PC-9 (cell line): ENCODE measurements at places on chromosomes 3 and 15. TPM values are rescaled to one million over a fixed set of nuclear protein-coding genes. Genes with fewer than 3 reads are reported as not detected.

Gene PARP3
- 24.4 and 33.8 TPM in 2 replicates for total RNA-seq

- H3K4me3 ChIP-seq: no peak overlapping the region
- H3K27ac ChIP-seq: no peak overlapping the region
- H3K27me3 ChIP-seq: peaks cover 36% of the 10 kb centered on the region
- no peaks in the 10 kb centered on the region for H3K4me1 ChIP-seq
- no peaks in the 10 kb centered on the region for H3K36me3 ChIP-seq
Observed at GRCh38 chr15:81254277-81254915, 57.7 kb downstream of the IL16 start.

DNA sequence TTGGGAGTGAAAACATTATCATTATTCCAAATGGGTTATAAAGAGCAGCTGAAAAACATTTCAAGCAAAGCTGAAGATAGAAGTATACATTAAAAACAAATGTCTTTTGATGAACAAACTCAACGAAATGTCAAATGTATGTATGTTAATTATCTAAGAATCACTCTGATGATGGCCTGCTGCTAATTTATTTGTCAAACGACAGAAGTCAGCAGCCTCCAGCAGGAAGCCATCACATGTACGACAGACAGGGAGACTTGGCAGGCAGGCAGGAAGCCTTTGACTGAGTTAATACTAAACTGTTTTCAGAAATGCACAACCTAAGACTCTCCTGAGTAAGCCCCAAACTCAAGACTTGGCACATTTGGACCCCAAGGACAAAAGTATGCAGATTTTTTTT is 491.1 kb downstream of the ZNF385D start:
- no peak overlapping the region for H3K27ac ChIP-seq
- H3K4me3 ChIP-seq: no peak overlapping the region
- H3K4me1 ChIP-seq: no peaks in the 10 kb centered on the region
- H3K36me3 ChIP-seq: no peaks in the 10 kb centered on the region
- H3K27me3 ChIP-seq: no peaks in the 10 kb centered on the region

Gene INAFM2
- total RNA-seq: 2.4 and 3.1 TPM in 2 replicates

Gene EHD4
- total RNA-seq: 15.4 and 18.1 TPM in 2 replicates

- H3K4me3 ChIP-seq: no peak overlapping the region
- peaks cover 22% of the 10 kb centered on the region for H3K4me1 ChIP-seq
- peaks cover 28% of the 10 kb centered on the region for H3K36me3 ChIP-seq
- H3K27ac ChIP-seq: peak overlapping the region; percentile 53
Observed at GRCh38 chr15:99635794-99636193, 70.0 kb downstream of the MEF2A start.

- no peaks in the 10 kb centered on the region for H3K4me1 ChIP-seq
- H3K27ac ChIP-seq: no peak overlapping the region
- H3K27me3 ChIP-seq: peaks cover 32% of the 10 kb centered on the region
- no peaks in the 10 kb centered on the region for H3K36me3 ChIP-seq
- DNase-seq: no peak
Observed at GRCh38 chr15:23438816-23439466, 8.1 kb downstream of the GOLGA6L2 start.
